ENCODE measurements at places on chromosomes 7 and 10. TPM values are rescaled to one million over a fixed set of nuclear protein-coding genes. Genes with fewer than 3 reads are reported as not detected.
A peak's percentile ranks its signal among the peaks of the same experiment; 100 is the strongest.

TMEM225B gene
- polyA plus RNA-seq = 0.45 TPM

HHEX gene
- polyA plus RNA-seq = 2.0 TPM

CLDN3 gene
- 20.1 TPM for polyA plus RNA-seq

- DNase-seq = no peak
- no peak overlapping the region for H3K27ac ChIP-seq
- H3K4me3 ChIP-seq = no peak overlapping the region
- H3K4me1 ChIP-seq = no peaks in the 10 kb centered on the region
Measured at GRCh38 chr7:37084303-37084702, 360.0 kb upstream of the AOAH start.

GRCh38 chr10:118753331-118754228 is 1.2 kb downstream of the CACUL1 start:
- peak overlapping the region; percentile 70 for H3K4me3 ChIP-seq
- H3K36me3 ChIP-seq = no peaks in the 10 kb centered on the region
- DNase-seq = no peak
- H3K4me1 ChIP-seq = peaks cover 11% of the 10 kb centered on the region
- peaks cover 7% of the 10 kb centered on the region for H3K27me3 ChIP-seq
- H3K27ac ChIP-seq = peak overlapping the region; percentile 94

DNA sequence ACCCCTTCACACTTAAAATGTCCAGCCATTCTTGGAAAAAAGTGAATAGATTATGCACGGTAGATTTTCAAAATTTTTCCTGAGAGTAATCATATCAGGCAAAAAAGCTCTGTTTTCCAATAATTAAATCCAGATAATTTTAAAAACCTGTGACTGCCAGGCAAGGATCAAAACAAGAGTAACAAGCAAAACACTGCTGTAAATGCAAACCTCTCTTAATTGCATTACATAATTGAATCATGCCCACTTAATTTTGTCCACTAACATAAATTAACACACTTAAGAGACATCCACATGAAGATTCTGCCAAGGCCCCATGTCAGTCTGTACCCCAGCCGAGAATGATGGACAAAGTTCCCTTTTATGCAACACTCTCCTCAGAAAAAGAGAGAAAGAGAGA is 135.3 kb downstream of the FGFR2 start:
- H3K27ac ChIP-seq = no peak overlapping the region
- H3K4me3 ChIP-seq = no peak overlapping the region

- no peaks in the 10 kb centered on the region for H3K36me3 ChIP-seq
- DNase-seq = no peak
- no peak overlapping the region for H3K27ac ChIP-seq
- 0 out of 2 replicates have a peak, but pooled peaks cover 3% of the 10 kb centered on the region for H3K4me1 ChIP-seq
- no peak overlapping the region for H3K4me3 ChIP-seq
- no peaks in the 10 kb centered on the region for H3K27me3 ChIP-seq
Measured at GRCh38 chr7:31788883-31789680, 102.1 kb downstream of the PPP1R17 start.

WDR37 gene
- 6.0 TPM for polyA plus RNA-seq

DNA sequence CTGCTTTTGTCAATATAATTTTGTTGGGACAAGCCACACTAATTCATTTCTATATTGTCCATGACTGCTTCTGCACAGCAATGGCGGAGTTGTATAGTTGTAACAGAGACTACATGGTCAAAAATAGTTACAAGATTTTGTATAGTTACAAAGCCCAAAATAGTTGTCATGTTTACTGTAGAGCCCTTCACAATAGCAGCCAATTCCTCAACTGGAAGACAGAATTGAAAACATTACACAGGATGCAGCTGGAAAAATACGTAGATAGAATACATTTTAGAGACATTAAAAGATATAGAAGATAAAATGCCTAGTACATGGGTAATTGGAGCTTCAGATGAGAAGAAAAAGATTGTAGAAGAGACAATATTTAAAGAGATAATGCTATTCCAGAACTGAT is 156.4 kb upstream of the FEZF1 start:
- no peak for DNase-seq
- no peaks in the 10 kb centered on the region for H3K36me3 ChIP-seq

- no peaks in the 10 kb centered on the region for H3K27me3 ChIP-seq
- H3K36me3 ChIP-seq = no peaks in the 10 kb centered on the region
- H3K4me1 ChIP-seq = peaks cover 10% of the 10 kb centered on the region
- no peak for DNase-seq
- no peak overlapping the region for H3K27ac ChIP-seq
Measured at GRCh38 chr10:58888957-58889356, 287.5 kb upstream of the PHYHIPL start.

DNA sequence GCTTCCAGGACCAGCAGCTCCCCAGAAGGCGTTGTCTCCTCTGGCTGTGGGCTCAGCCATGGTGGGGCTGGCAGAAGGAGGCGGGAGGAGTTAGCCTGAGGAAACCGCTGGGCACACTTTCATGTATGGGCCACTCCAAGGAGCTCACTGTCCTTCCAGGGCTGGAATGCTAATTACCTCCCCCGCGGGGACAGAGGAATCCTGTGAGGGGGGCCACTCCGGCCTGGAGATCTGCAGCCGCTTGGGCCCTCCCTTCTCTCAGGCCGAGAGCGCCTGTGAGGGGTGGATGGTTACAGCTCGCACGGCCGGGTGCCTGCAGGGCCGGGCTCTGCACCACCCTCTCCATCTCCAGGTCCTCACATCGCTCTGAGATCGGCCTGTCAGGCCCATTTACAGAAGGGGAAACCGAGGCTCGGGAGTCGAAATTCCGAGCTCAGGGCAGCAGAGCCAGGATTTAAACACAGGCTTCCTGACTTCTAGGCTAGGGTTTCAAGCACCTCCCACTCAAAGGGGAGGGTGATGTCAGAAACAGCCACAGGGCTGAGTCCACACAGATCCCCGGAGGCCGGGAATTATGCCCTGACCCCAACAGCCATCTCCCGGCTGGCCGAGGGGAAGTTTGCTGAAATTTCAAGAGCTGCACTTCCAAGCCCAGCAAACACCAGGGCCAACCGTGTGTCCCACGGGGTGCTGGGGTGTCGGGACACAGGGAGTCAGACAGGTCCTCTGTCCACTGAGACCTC is 59.1 kb downstream of the PDGFA start:
- no peak for DNase-seq
- H3K4me3 ChIP-seq = no peak overlapping the region
- no peak overlapping the region for H3K27ac ChIP-seq
- H3K36me3 ChIP-seq = no peaks in the 10 kb centered on the region
- no peaks in the 10 kb centered on the region for H3K27me3 ChIP-seq

DNA sequence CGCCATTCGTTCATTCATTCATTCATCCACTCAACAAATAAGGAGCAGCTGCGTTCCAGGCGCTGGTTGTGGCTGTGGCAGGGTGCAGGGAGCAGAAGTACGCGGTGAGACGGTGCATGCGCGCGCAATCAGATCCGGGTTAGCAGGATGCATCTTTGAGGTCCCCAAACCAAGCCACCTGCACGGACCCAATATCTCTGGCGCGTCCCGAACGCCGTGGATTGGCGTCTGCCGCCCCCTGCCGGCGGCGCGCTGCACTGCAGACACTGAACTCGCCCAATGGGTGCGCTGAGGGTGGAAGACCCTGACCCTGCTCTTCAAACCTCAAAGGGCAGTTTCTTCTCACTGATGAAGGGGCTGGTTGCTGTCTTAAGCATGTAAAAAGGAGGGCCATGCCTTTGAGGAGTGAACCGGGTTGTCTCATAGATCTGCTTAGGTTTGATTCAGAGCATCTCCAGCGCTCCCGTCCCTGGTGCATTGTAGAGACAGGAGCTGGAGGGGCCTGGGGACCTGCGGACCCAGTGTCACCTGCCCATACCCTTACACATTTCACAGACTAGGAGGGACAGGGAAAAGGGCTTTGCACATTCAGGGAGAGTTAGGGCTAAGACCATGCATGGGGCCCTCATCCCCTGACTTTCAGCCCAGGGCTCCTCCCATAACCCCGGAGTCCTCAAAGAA is 102.5 kb downstream of the RAMP3 start:
- no peaks in the 10 kb centered on the region for H3K36me3 ChIP-seq
- DNase-seq = peak; percentile 87
- no peaks in the 10 kb centered on the region for H3K4me1 ChIP-seq
- H3K27ac ChIP-seq = no peak overlapping the region
- H3K27me3 ChIP-seq = no peaks in the 10 kb centered on the region
- peak overlapping the region; percentile 41 for H3K4me3 ChIP-seq

DNA sequence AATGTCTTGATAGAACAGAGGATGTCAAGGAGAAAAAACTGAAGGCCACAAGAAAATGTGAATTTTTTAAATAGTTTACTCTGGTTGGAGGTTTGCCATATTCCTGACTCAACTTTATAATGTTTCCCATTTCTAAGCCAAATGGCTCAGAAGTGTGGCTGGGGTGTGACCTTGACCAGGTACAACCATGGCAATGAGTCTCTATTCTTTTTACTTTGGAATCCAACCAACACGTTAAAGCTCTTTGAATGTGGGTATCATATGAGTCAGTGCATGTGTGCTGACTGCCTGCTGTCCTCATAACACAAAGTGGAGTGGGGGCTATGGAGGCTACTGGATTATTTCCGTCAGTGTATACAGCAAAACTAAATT is 33.5 kb upstream of the DLD start:
- no peak overlapping the region for H3K27ac ChIP-seq
- no peaks in the 10 kb centered on the region for H3K36me3 ChIP-seq
- H3K4me1 ChIP-seq = no peaks in the 10 kb centered on the region
- H3K4me3 ChIP-seq = no peak overlapping the region
- H3K27me3 ChIP-seq = no peaks in the 10 kb centered on the region

DPYSL4 gene
- polyA plus RNA-seq = 9.7 TPM

DNA sequence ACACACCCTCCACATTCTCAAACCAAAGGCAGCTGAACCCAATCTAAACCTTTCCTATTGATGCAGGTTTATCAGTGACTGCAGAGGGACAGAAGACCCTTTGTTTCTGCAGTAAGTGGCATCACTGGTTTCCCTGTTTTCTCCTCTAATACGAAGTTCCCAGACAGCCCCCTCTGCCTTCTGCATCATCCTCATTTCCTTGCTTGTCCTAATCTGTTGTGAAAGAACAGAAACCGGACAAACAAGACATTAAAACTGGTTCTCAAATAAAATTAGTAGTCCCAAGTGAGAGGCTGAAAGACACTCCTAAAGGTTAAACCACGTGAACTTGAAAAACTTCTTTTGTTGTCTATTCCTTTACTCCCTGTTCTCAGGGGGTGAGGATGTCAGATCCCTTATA is 10.1 kb upstream of the ADRB1 start:
- H3K4me1 ChIP-seq = no peaks in the 10 kb centered on the region
- no peak overlapping the region for H3K27ac ChIP-seq
- H3K36me3 ChIP-seq = no peaks in the 10 kb centered on the region
- no peak overlapping the region for H3K4me3 ChIP-seq
- DNase-seq = no peak

- no peaks in the 10 kb centered on the region for H3K4me1 ChIP-seq
- H3K27ac ChIP-seq = no peak overlapping the region
- DNase-seq = no peak
- H3K4me3 ChIP-seq = no peak overlapping the region
- H3K27me3 ChIP-seq = no peaks in the 10 kb centered on the region
Measured at GRCh38 chr10:5897053-5897340, 7.0 kb downstream of the FBH1 start.

TFPI2 gene
- polyA plus RNA-seq = 18.1 TPM

PIK3CG gene
- not detected for polyA plus RNA-seq

AZGP1 gene
- not detected for polyA plus RNA-seq

DNA sequence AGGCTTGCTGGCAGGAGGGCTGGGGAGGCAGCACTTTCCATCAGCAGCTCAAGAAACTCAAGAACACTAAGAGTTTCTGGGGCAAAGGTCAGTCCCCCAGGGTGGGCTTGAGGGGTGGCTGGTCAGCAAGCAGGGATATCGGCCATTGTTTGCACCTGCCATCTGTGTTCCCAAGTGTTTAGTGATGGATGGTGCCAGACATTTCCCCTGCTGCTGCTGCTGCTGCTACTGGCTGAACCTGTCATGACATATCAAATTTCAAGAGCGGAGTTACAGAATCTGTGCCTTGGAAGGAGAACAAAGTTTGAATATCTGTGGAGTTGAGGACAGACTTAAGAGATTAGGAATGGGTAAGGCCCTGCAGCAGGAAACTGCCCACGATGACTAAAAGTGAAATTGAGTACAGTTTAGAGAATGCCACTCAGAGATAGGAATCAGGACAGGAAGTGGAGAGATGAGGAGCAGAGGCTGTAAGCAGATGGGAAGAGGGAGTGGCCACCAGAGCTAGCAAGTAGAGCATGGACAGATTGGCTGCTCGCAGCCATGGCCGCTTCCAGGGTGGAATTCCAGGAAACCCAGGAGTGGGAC is 39.2 kb upstream of the PPP1R3C start:
- H3K36me3 ChIP-seq = no peaks in the 10 kb centered on the region
- no peaks in the 10 kb centered on the region for H3K27me3 ChIP-seq
- H3K4me3 ChIP-seq = no peak overlapping the region
- H3K4me1 ChIP-seq = peaks cover 27% of the 10 kb centered on the region
- peak; percentile 21 for DNase-seq

- H3K4me1 ChIP-seq = no peaks in the 10 kb centered on the region
- no peak overlapping the region for H3K4me3 ChIP-seq
- no peaks in the 10 kb centered on the region for H3K27me3 ChIP-seq
- H3K36me3 ChIP-seq = no peaks in the 10 kb centered on the region
- no peak overlapping the region for H3K27ac ChIP-seq
Measured at GRCh38 chr7:126940723-126941307, 311.9 kb downstream of the GRM8 start.

DNA sequence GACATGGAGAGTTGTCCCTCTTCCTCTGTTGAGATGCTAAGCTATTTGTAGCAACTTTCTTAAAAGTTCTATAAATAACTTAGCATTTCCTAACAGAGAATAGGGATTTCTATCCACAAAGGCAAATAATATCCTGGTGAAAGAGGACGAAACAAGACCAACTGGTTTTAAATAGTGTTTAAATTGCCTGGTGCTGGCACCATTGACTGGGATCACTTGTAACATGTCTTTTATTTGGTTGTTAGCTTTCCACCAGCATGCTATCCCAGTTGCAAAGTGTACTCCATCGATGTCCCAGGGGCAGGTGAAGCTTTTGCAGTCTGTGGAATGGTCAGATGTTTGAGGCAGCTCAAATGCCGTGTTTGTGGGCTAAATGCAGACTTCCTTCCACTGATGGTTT is 3.7 kb downstream of the SUFU start:
- H3K27ac ChIP-seq = no peak overlapping the region
- H3K27me3 ChIP-seq = peaks cover 16% of the 10 kb centered on the region
- H3K36me3 ChIP-seq = no peaks in the 10 kb centered on the region
- peaks cover 6% of the 10 kb centered on the region for H3K4me1 ChIP-seq
- no peak for DNase-seq

DNA sequence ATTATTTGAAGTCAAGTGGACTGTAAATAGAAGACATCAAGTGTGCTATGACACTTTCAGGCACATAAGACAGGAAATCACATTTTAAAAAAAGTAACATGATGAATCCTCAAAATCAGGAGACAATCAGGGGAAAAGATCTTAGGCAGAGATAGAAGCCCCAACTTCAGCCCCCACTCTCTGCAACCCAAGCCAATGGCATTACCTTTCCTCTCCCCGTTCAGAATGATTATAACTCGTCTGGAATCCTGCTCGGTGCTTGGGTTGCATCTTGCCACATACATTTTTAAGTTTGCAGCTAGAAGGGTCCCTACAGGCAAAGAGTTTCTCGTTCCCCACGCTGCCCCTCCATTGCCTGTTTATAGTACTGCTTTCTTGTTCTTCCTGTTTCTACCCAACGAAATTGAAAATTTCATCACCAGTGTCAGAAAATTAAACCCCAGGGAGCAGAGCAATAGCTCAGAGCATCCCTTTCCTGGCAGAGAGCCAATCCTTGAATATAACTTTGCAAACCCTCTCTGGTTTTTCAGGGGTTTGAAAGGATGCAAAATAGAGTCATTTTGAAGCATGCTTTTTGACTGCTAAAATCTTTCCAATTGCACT is 260.5 kb upstream of the AOAH start:
- no peaks in the 10 kb centered on the region for H3K36me3 ChIP-seq
- H3K4me3 ChIP-seq = no peak overlapping the region
- H3K27me3 ChIP-seq = no peaks in the 10 kb centered on the region
- no peak overlapping the region for H3K27ac ChIP-seq

Data from GM23338 (cell line).